AG09309 (cell line): ENCODE measurements at places on chromosomes 3 and 15.

DNA sequence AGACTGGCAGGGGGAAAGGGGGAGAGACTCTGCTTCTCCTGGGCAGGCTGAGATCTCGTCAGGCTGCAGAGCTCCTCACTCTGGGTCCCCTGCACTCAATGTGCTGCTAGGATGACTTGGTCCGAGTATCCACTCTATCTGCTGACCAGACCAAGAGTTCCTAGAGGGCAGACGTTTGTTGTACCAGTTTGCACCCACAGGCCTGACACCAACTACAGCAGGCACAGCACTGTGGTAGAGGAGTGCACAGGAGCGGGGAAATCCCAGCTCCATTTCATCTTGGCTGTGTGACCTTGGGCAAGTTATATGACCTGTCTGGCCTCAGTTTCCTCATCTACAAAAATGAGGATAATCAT lies 29.0 kb downstream of the CCDC12 start:
- no peak for DNase-seq

GRCh38 chr15:32941823-32942222 lies 224.0 kb downstream of the GREM1 start:
- DNase-seq: no peak

GRCh38 chr3:168801794-168802193 lies 706.1 kb upstream of the GOLIM4 start:
- peak; percentile 35 for DNase-seq

DNA sequence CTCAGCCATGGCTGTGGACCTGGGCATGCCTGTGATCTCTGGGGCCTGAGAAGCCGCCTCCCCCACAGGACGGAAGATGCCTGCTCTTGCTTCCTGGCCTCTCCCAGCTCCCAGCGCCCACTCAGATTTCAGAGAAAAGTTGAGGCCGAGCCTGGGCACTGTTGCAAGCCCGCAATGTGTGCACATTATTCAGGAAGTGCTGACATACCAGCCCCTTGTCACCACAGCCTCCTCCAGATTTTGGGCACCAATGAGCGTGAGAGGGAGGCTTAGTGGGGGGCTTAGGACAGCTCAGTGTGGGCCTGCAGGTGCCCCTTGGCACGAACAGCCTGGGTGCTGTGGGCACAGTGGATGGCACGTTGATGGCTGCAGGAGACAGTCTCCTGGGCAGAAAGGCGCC lies 1400.9 kb upstream of the ALCAM start:
- DNase-seq: no peak

DNA sequence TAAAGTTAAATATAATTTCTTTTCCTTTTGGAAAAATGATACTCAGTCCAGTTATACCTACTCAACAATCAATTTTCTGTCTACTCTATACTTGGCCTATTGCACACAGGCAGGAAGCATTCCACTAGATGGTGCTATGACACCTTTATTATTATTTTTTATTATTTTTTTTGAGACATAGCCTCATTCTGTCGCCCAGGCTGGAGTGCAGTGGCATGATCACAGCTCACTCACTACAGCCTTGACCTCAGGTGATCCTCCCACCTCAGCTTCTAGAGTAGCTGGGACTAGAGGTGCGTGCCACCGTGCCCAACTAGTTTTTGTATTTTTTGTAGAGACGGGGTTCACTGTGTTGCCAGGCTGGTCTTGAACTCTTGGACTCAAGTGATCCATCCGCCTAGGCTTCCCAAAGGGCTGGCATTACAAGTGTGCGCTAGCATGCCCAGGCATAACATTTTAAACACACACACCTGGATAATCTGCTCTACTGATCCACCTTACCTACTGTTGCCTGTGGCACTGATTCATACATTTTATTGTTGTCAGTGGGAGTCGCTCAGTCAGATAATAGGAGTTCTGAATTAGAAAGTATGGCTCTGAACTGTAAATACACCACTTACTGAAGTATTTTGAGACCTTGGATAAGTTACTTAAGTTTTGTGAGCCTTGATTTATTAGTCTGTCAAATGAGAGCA lies 56.2 kb downstream of the EIF3J start:
- no peak for DNase-seq

GRCh38 chr15:45499426-45499825 lies 23.1 kb downstream of the SLC30A4 start:
- no peak for DNase-seq

DNA sequence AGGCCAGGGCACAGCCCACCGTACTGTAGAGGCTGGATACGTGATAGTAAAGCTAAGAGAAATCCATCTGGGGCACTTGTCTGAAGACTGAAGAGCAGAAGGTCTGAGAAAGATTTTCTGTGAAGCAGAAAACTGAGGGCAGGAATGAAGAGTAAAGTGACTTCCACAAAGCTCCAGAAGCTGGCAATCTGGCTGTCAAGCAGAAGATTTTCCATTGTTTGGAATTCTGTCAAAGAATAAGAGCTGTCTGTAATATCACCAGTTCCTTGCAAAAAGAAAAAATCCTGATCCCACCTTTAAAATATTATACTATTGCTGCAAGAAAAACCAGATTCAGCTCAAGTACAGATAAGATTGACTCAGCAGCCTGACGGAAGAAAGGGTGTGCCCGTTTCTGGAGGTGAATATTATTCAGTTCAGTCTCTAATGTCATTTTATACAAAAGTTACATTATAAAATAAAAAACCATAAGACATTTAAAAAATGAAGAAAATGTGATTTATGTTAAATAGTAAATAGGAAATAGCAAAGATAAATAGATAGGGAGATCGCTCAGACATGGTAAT lies 550.4 kb upstream of the SGO1 start:
- no peak for DNase-seq

- no peak for DNase-seq
Measured at GRCh38 chr3:34863485-34863884, 775.8 kb upstream of the ARPP21 start.

DNA sequence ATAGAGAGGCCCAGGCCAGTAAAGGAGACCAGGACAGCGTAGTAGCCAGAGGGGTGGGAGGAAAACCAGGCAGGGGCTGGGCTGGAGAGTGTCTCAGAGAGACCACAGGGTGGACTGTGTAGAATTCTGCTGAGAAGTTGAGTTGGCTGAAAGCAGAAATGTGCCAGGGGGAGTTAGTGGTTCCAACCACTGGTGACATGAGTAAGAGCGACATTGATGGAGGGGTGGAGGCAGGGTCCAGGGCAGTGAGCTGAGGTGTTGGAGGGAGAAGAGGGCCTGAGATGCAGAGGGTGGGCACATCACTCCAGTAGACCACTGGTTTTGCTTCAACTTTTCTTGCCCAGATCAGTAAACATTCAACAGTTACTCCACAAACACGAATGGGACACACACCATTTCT lies 106.5 kb downstream of the ASB7 start:
- no peak for DNase-seq

- DNase-seq: no peak
Measured at GRCh38 chr3:119930286-119930685, 148.4 kb downstream of the NR1I2 start.

- no peak for DNase-seq
Measured at GRCh38 chr15:92586383-92586942, 69.1 kb downstream of the FAM174B start.

- DNase-seq: peak; percentile 29
Measured at GRCh38 chr15:84797212-84797611, 19.9 kb upstream of the ALPK3 start.

DNA sequence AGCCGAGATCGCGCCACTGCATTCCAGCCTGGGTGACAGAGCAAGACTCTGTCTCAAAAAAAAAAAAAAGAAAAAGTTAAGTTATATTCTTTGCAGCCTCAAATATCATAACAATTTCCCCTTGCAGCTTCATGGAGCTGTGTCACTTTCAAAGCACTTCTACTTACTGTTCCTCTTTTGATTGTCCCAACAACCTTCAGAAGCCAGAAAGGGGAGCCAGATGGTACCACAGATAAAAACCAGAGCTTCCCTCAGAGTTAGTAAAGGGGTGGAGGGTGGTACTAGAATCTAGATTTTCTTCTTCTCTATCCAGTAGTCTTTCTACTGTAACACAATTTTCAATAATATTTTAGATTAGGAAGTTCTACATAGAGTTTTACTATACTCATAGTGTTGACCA lies 188.8 kb downstream of the TAFA4 start:
- DNase-seq: no peak

- peak; percentile 5 for DNase-seq
Measured at GRCh38 chr15:28975766-28976179, 90.0 kb downstream of the APBA2 start.

DNA sequence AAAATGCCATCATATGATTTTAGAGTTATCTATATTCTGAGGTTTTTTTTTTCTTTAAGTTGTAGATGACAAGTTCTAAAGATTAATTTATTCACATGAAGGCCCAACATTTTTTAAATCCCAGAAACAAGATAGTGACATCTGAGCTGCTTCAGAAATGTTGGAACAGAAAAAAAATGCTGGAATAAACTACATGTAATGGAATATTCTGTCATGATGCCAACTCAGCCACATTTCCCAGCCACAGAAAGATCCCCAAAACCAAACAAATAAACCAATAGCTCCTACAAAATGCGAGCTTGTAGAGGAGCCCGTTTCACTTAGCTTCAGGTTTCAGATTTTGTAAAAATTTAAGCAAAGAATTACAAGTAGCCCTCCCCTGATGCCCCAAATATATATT lies 111.0 kb upstream of the MYO5C start:
- no peak for DNase-seq

- DNase-seq: no peak
Measured at GRCh38 chr15:99410477-99410876, 155.3 kb upstream of the MEF2A start.

DNA sequence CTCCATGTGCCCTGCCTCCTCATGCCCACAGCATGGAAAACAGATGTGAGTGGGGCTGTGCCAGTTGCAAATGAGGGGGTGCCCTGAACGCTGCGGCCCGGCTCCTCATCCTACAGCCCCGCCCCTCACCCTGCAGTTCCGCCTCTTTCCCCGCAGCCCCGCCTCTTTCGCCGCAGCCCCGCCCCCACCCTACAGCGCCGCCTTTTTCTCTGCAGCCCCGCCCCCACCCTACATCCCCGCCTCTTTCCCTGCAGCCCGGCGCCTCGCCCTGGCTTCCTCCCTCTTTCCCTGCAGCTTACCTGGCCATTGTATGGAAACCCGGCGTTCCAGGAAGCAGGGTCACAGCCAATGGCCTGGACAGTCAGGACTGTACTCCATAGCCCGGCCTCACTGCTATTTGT lies 284.9 kb downstream of the TLE3 start:
- no peak for DNase-seq

- no peak for DNase-seq
Measured at GRCh38 chr15:78987556-78988360, 42.9 kb upstream of the CTSH start.

- DNase-seq: no peak
Measured at GRCh38 chr3:152376351-152377183, 107.8 kb downstream of the MBNL1 start.

- peak; percentile 35 for DNase-seq
Measured at GRCh38 chr3:18237251-18238005, 187.7 kb downstream of the SATB1 start.

DNA sequence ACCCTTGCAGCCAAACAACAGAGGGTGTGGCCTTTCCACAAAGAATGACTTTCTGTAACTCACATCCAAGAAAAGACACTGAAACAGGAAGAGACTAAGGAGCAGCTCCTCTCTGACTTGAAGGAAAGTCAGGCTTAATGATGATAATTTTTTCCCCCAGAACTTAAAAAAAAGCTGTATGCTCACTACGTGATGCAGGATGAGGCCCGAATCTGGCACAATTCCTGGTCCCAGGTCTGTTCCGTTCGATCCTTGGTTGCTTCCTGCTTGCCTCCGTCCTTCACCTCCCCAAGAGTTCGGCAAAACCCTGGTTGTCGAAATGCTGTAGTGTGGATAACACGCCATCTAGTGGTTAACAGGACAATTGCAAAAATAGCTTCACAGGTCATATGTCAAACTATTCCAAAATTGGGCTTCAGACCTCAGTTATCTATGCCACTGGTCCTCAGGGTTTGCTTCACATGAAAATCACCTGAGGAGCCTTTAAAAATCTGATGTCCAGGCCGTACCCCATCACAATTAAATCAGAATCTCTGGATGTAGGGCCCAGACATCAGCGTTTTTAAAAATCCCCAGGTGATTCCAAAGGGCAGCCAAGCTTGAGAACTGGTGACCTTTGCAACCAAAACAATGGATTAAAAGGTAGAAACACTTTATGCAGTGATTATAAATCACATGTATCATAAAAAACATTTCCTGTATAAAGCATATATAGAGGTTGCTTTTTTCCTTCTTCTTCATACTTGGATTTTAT lies 28.1 kb upstream of the SYNM start:
- peak; percentile 59 for DNase-seq

DNA sequence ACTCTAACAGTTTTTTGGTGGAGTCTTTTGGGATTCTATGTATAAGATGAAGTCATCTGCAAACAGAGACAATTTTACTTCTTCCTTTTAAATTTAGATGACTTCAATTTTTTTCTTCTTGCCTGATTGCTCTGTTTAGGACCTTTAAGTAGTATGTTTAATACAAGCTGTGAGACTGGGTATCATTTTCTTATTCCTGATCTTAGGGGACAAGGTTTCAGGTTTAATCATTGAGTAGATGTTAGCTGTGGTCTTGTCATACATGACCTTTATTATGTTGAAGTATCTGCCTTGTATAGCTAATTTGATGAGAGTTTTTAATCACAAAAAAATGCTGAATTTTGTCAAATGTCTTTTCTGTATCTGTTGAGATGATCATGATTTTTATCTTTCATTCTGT lies 20.6 kb downstream of the GRM2 start:
- no peak for DNase-seq

DNA sequence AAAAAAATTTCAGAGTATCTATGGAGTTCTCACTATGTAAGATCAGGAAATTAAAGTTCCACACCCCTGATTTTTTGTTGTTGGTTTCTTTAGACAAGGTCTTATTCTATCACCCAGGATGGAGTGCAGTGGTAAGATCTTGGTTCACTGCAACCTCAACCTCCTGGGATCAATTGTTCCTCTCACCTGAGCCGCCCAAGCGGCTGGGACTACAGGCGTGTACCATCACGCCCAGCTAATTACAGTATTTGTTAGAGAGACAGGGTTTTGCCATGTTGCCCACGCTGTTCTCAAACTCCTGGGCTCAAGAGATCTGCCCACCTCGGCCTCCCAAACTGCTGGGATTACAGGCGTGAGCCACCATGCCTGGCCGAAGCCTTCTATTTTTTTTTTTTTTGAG lies 12.4 kb downstream of the QRICH1 start:
- no peak for DNase-seq

- no peak for DNase-seq
Measured at GRCh38 chr3:150165396-150166094, 194.8 kb upstream of the PFN2 start.

GRCh38 chr15:98676586-98677270 lies 28.4 kb downstream of the IGF1R start:
- DNase-seq: no peak
